ENCODE measurements at places on chromosomes 1 and 21.

DNA sequence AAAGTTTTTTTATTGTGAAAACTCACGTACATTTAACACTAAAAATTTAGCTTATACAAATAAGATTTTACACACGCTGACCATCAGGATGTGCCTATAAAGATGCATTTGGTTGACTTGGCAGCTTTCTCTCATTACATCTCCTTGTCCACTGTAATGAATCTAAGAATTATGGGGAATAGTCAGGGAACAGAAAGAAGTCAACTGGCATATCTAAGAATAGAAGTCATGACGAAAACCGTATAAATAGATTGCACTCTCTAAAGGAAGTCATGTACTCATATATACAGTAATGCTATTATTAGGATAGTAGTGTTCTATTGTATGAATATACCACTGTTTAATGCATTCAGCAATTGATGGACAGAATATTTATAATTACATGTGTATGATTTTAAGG lies 575.8 kb upstream of the B3GALT2 start:
- no peak for DNase-seq

GRCh38 chr21:45912611-45913417 lies 68.8 kb upstream of the COL6A1 start:
- no peak for DNase-seq

- DNase-seq, result peak; percentile 52
These were observed 109.4 kb downstream of the NRDC start for GRCh38 chr1:51768971-51769588.

DNA sequence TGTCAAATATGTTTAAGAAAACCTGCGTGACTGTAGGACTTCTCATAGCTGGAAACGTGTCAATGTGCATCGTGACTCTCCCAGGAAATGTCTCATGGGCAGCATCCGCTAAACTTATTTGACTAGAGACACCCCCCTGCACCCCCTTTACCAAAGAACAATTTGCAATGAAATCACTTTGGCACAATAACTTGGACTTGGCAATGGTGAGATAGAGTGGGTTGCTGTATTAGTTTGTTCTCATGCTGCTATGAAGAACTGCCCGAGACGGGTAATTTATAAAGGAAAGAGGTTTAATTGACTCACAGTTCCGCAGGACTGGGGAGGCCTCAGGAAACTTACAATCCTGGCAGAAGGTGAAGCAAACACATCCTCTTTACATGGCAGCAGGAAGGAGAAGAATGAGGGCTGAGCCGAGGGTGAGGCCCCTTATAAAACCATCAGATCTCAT lies 13.8 kb downstream of the CLDN14 start:
- no peak for DNase-seq

Measured in LHCN-M2 (cell line).